ENCODE measurements at places on chromosomes 4 and X.

- no peak for DNase-seq
Observed at GRCh38 chr4:172842779-172843178, 325.8 kb upstream of the GALNT7 start.

DNA sequence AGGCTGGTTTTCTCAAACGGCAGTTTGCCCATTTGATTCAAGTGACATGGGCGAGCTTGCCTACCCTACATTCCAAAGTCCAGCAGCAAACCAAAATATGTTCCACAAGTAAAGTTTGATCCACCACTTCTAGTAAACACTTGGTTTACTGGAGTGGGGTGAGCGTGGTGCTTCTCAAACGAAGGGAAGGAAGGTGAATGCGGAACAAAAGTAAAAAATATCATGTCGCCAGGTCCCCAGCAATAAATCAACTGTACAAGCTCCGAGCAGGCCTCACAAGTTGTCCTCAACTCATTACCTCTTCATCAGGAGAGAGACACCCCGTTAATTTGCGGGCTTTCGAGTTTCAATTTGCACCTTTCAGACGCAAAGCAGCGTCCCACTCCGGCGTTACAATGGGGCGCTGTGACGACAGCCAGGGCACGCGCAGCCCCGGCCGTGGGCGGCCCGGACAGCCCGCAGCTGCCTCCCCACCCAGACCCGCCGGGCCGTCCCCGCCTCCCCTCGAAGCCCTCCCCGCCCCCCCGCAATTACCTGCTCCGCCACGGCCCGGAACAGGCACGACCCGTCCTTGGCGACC is 1.0 kb downstream of the OTUD4 start:
- DNase-seq: no peak

DNA sequence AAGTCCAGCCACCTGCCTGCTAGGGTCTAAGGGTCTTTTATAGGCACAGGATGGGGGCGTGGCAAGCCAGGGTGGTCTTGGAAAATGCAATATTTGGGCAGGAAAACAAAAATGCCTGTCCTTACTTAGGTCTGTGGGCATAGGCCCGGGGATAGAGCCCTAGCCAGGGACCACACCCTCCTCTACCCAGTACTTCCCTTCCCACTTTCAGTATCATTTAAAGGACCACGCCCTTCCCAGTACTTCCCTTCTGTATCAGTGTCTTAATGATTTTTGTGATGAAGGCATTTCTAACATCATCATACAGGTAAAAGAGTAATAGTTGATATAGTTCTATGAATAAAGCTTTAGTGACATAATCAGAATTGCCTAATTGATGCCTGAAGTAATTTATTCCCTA is 11.4 kb downstream of the BANK1 start:
- DNase-seq: no peak

DNA sequence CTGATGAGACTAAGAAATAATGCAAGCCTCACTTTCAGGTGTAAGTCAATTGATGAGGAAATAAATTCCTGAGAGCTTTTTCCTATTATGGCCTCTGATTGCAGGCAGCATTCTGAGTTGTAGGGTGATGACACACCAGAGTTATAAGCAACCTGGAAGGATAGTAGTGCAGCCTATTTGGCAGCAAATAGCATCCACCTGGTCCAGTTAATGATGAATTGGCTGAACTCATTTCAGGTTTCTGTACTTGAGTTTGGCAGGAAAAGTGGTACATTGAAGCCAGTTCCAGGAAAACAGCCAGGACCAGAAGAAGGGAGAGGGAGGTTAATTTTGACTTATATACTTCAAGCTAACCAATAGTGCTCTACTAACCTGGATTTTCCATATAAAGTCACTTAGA is 316.8 kb downstream of the NAF1 start:
- no peak for DNase-seq

DNA sequence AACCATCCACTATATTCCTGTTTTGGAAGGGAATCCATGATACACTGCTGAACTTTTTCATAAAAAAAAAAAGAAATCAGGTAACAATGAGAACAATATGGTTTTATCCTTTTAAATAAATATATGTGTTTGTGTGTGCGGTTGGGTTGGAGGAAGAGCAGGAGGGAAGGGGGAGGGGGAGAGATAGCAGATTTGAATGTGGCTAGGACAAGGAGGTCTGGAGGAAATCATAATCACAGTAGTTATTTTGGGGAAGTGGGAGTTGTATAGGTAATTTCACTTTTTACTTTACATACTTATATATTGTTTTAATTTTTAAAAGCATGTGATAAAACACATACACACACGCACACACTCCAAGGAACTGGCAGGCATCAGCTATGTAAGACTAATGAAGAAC is 134.5 kb upstream of the MBNL3 start:
- no peak for DNase-seq

GRCh38 chr4:168486912-168487281 is 6.6 kb upstream of the DDX60L start:
- DNase-seq: no peak

DNA sequence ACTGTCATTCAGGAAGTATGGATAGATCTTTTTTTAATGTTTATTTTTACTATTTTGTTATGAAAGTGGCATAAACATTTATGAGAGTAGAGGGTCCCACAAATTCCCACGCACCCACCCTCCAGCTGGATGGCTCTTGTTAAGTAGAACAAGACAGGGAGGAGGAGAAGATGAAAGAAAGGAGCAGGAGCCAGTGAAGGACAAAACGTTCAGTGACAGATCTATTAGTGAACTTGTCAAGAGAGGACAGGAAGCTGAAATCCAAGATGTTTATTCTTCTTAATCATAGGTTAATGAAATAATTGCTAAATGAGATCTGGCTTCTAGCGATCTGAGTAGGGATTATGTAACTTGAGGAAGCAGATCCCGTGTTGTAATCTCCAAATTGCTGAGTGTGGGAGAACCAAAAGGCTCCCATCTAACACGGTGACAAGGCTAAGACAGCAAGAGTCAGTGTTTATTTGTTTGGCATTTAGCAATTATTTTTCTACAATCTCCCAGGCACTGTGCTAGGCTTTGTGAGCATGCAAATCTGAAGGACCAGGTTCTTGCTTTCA is 162.5 kb downstream of the SHROOM3 start:
- DNase-seq: no peak

DNA sequence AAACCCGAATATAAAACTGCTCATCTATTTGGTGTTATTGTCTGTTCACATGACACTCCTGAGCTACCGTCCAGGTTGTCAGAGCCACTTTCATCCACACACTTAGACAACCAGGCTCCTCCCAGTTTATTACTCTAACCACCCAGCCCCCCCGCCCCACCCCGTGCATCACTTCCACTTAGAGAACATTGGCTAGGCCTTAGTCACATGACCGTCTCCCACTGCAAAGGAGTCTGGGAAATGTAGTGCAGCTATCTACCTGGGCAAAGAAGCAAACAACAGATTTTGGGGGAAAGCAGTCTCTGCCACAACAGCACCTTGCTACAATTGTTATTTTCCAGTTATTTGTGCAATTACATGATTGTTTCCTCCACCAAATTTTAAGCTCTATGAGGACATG is 57.6 kb upstream of the RBPJ start:
- DNase-seq: no peak

DNA sequence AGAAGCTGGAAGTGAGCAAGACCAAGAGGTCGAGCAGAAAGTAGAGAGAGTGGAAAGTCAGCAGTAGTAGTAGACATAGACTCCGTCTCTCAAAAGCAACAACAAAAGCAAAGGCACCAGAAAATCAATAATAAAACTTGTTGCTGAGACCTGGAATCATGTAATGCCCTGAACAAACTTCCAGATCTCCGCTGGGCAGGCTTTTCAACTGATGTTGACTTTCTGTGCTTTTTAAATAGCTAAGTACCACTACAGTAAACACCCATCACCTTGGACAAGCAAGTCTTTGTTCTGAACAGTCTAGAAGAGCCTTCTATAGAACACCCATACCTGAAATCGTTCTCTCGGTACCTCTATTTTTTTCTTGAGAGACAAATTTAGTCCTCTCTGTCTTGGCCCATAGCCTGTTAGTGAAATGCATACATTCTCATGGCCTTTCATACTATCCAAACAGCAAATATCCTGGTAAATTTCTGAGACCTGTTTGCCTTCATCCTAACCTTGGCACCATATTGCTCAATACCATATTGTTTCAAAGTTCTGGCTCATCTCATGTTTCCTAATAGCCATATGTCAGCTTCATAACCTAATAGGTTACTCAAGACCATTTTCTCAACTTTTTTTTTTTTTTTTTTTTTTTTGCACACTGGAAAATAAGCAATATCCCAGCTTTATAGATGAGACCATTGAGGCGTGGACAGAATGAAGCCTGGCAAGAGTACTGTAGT is 200.6 kb upstream of the RBPJ start:
- no peak for DNase-seq

GRCh38 chr4:99405433-99406115 is 29.6 kb downstream of the ADH7 start:
- peak; percentile 5 for DNase-seq

DNA sequence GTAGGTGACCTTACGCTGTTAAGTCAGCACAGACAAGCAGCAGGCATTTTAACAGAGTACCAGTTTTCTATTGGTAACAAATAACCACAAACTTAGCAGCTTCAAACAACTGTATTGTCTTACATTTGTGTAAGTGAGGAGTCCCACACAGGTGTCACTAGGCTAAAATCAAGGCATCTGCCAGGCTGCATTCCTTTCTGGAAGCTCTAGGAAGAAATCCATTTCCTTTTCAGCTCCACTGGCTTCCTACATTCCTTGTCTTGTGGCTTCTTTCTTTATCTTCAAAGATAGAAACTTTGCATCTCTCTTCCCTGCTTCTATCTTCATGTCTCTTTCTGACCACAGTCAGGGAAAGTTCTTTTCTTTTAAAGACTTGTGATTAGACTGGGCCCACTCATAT is 139.9 kb downstream of the TMEM144 start:
- no peak for DNase-seq

GRCh38 chr4:84639145-84639544 is 56.2 kb downstream of the CDS1 start:
- no peak for DNase-seq

DNA sequence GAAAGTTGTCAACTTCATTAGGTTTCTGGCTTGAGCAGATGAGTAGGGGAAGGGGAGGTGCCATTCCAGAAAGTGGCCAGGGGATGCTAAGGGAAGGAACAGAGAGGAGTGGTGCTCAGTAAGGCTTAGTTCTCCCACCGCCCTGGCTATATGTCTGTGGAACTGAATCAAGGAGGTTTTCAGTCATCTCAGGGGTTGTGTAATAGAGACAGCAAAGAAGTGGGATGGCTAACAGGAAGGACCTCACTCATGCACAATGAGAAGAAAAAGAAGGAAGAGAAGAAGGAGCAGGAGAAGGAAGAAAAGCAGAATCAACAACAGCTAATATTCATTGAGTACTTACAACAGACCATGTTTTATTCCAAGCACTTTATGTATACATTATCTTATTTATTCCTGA is 368.7 kb downstream of the MID1IP1 start:
- no peak for DNase-seq

GRCh38 chr4:71586087-71586763 is 197.7 kb downstream of the GC start:
- DNase-seq: no peak

- DNase-seq: no peak
Observed at GRCh38 chrX:10166731-10167151, 10.0 kb downstream of the CLCN4 start.

All from NCI-H2081 treated with DMSO at 0.1 percent for 48 hours (cell line).